Activated T-cell treated with anti-CD3 and anti-CD28 coated beads, Interleukin-2, amount 50 U/mL, for 48 hours (primary cell): ENCODE measurements at places on chromosomes 5 and 9.

- no peak for DNase-seq
Observed at GRCh38 chr5:34957321-34957720, 28.0 kb downstream of the DNAJC21 start.

DNA sequence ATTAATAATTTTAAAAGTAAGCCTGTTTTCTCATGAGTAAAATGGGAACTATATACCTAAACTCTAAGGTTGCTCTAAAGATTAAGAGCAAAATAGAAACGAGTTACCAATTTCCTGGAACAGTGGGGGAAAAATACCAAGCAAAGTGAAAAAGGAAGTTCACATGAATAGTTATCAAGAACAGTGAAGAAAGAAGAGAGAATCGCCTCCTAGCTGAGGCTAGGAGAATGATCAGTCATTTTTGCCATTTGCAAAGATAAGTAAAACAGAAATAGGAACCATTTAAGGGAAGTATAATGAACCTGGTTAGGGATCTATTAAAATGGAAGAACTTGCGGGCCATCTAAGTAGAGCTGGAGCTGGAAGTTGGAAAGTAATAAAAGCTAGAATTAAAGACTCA is 50.7 kb downstream of the P4HA2 start:
- no peak for DNase-seq

- no peak for DNase-seq
Observed at GRCh38 chr9:3331801-3332200, 194.0 kb downstream of the RFX3 start.

DNA sequence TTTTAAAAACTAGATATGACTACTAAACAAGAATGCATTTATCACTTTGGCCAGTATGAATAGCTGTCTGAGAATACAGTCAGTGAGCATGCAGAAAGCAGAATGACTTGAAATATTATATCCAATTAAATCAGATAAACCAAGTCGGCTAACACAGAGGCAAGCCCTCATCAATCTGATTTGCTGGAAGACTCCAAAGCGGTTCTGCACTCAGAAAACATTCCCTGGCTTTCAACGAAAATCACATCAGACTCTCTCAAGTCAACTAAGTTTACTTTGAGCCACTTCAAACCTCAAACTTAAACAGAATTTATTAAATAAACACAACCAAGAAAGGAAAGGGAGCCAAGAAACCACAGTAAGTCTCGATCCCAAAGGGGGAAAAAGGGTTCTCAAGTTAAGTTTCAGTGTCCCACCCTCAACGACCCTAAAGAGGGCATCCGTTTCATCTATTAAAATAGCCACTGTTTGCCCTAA is 1.4 kb downstream of the MYO10 start:
- DNase-seq, result no peak

- no peak for DNase-seq
Observed at GRCh38 chr9:100011062-100011681, 87.6 kb downstream of the ERP44 start.

DNA sequence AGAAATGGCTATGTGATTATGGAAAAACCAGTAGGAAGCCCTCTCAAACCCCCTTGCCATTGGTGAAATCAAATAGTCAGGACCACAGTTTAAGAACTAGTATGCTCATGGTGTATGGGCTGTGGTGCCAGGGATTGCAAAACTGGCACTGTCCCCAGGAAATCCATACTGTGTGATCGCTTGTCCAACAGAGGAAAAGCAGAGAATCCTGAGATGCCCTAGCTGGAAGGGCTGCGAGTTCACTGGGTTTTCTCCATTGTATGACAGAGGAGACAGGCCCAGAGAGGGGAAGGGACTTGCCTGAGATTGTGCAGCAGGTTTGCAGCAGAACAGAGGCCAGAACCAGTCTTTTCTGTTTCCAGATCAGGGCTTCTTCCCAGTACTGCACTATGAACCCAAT is 12.5 kb downstream of the SEC61B start:
- no peak for DNase-seq

GRCh38 chr5:159965031-159965837 is 43.7 kb upstream of the TTC1 start:
- peak; percentile 42 for DNase-seq

- DNase-seq, result no peak
Observed at GRCh38 chr9:74977287-74977686, 24.6 kb upstream of the C9orf40 start.

DNA sequence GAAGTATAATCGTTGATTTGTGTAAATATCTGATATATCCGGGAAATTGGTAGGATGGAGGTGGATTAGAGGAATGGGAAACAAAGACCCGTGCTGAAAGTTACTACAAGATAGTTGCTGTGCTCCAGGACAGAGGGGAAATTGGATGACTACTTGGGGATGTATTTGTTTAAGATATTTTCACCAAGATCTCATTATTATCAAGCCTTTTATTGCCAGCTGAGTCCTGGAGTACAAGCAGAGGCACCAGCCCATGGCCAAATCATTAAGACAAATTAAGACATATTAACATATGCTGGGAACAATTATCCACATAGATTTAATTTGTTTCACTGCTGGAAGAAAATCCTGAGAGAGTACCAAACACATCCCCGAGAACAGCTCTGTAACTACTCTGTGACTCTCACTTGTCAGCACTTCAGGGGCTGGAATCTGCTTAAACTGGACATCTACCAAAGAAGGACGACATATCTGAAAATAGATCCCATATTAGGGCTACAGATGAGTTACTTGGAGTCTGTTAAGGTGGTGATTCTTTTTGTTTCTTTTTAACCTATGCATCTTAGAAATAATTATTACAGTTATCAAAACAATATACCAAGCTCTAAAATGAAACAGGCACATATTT is 68.2 kb downstream of the SLC1A1 start:
- no peak for DNase-seq

GRCh38 chr9:96135753-96136290 is 166.2 kb downstream of the HSD17B3 start:
- no peak for DNase-seq

GRCh38 chr9:16671591-16672137 is 198.8 kb downstream of the BNC2 start:
- no peak for DNase-seq

DNA sequence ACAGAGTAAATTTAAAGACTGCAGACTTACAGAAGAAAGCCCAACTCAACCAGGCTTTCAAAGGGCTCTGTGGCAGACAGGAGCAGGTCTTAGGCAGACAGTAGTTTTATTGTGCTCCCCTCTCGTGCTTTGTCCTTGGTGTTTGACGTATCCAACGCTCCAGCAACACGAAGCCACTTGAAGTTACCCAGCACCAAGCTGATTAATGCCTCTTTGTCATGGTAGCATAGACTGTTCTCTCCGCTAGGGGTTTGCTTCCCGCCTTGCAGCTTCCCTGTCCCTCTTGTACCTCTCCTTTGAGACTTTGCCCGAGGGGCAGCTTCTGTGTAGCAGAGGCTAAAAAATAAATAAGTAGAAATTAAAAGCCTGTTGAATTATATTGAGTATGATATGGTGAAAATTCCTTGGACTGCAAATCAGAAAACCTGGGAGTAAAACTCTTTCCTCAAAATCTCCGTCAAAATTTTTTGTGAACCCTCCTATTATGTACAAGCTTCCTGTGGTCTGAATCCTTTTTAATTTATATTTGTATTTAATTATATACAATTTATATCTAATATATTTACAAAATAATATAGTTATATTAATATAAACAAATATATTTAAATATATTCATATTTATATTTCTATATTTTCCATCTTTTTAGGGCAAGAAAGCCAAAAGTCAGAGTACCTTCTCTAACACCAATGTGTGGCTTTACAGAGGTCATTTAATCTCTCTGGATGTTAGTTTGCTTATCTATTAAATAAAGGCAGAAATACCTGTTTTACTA is 405.4 kb downstream of the DMAC1 start:
- DNase-seq, result no peak

- DNase-seq, result no peak
Observed at GRCh38 chr5:135332519-135333150, 66.4 kb downstream of the MACROH2A1 start.

GRCh38 chr9:129387822-129388221 is 209.8 kb upstream of the IER5L start:
- no peak for DNase-seq

GRCh38 chr5:164433106-164433870 is 927.9 kb downstream of the MAT2B start:
- DNase-seq, result no peak

DNA sequence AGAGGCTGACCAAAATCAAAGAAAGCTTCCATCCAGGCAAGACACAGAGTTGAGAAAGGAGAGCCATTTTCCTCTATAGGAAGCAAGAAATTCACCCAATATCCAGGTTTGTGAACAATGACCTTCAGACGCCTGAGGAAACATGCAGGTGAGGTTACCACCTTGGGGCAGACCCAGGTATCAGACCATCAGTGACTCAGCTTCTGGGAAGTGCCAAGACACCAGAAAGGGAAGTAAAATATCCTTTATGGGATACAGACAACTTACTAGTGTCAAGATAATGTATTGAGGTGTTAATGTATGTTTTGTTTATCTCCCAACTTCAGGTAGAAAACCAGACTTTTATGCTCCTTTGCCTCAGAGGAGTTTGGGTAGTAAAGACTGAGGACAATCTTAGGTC is 2.2 kb upstream of the DTWD2 start:
- DNase-seq, result no peak

DNA sequence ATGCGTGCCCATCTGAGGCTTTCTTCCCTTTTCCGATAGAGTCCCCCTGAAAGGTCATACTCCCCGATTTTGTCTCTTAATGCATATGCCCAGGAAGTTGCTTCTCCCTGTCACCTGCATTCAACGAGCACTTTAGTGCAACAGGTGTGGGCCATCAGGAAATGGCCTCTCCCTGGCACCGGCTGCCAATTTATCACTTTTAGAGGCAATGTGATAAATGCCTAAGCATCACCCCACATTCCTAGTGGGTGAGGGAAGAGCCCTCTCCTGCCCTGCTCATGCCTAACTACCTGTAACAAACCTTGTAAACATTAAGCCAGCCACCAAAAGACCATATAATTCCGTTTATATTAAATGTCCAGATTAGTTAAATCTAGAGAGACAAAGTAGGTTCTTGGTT is 1.1 kb upstream of the SNAPC3 start:
- DNase-seq, result no peak

DNA sequence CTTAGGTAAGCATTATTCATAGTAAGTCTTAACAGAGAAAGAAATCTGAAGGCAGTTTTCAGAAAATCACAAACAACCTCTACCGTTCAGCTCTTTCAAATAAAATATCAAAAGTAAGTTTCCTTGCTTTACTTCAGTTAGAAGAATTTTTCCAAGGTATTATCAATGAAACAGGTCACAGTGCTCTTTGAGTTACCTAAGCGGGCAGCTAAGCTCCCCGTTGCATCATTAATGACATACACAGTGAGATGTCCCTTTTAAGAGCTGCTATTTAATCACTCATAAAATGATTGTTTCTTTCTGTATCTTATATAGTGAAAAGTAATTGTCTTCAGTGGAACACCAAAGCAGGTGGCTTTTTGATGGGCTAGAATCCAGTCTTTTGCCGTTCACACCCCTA is 86.2 kb upstream of the PIK3R1 start:
- DNase-seq, result no peak

DNA sequence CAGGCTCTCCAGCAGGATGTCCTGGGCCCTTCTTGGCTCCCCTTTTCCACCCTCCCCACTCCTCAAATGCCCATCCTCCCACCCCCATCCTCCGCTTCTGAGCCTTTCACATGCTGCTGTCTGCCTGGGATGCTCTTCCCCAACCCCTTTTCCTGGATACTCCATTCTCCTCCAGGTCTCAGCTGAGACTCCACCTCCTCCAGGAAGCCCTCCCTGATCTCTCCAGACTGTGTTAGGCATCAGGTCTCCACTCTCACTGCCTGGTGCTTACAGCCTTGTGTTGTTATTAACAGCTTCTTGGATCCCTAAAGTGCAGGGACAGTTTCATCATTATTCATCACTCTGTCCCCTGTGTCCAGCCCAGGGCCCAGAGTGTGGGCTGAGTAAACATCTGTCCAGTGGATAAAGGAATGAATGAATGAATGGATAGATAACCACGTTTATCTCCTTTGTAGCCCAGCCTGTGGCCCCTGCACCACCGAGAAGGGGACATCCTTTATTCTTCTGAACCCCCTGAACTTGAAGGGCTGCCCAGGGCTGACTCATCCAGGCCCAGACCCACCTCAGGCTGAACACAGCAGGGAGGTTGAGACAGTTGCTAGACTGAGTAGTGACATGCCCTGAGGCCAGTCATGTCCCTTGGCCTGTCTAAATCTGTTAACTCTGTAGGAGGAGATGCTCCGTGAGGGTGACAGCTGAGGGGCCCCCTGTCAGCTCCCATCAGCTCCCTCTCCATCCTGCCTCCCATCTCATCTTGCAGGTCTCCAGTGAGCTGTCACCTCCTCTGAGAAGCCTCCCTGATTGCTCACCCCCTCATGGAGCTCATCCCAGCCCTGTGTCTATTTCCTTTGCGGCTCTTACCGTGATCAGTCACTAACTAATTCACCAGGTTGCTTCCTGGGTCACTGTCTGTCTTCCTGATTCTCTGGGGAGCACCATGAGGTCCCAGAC is 14.6 kb upstream of the LAMC3 start:
- DNase-seq, result no peak

GRCh38 chr5:150781706-150782614 is 3.4 kb downstream of the SMIM3 start:
- no peak for DNase-seq

GRCh38 chr5:42434047-42434724 is 10.9 kb downstream of the GHR start:
- no peak for DNase-seq

- DNase-seq, result no peak
Observed at GRCh38 chr9:89493181-89493580, 4.7 kb downstream of the SEMA4D start.

DNA sequence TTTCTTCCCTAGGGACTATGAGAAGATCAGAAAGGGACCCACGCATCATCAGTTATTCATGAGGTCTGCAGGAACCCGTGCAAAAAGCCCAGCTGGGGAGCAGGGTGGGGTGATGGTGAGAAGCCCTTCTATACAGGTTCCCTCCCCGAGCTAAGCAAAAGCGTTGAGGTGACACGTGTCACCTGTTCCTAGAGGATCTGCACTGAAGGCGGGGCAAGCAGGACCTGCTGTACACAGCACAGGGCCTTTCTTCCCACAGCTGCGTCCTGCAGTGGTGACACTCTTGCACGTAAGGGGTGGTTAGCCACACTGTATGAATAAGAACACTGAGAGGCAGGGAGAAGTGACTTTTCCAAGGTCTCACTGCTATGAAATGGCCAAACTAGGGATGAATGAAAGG is 37.2 kb upstream of the SH3PXD2B start:
- no peak for DNase-seq

- no peak for DNase-seq
Observed at GRCh38 chr5:89930591-89931392, 478.8 kb downstream of the CETN3 start.

GRCh38 chr5:155056644-155057269 is 43.2 kb downstream of the KIF4B start:
- DNase-seq, result no peak

DNA sequence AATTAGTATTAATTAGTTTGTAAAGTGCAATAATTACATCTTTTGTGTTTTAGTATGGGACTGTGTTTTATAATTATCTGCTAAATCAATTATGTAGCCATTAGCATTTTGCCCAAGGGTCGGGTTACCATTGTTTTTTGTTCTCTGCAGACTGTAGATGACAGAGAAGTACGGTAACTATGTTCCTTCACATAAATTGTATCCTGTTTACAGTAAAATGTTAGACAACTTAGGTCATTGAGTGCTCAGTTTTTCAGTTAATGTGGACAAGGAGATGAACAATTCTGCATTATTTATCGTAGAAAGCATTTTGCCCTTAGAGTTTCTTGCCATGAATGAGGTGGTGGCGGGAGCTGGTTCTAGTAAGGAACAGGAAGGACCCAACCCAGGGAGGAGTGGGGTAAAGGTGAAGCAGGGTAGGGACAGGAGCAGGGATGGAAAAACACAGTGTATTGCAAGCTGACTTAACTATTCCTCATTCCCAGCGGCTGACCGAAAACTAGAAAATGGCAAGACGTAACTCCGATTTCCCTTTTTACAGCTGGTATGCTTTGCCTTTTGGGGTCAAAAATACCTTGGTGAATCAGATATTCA is 243.7 kb upstream of the SLC24A2 start:
- DNase-seq, result no peak
